ENCODE measurements at places on chromosomes 12 and 14.

- no peak for DNase-seq
Measured at GRCh38 chr12:119302451-119303080, 32.0 kb upstream of the CCDC60 start.

GRCh38 chr12:122067966-122068365 is 10.6 kb upstream of the MLXIP start:
- DNase-seq: no peak

GRCh38 chr14:89899917-89900663 is 54.4 kb downstream of the EFCAB11 start:
- no peak for DNase-seq

DNA sequence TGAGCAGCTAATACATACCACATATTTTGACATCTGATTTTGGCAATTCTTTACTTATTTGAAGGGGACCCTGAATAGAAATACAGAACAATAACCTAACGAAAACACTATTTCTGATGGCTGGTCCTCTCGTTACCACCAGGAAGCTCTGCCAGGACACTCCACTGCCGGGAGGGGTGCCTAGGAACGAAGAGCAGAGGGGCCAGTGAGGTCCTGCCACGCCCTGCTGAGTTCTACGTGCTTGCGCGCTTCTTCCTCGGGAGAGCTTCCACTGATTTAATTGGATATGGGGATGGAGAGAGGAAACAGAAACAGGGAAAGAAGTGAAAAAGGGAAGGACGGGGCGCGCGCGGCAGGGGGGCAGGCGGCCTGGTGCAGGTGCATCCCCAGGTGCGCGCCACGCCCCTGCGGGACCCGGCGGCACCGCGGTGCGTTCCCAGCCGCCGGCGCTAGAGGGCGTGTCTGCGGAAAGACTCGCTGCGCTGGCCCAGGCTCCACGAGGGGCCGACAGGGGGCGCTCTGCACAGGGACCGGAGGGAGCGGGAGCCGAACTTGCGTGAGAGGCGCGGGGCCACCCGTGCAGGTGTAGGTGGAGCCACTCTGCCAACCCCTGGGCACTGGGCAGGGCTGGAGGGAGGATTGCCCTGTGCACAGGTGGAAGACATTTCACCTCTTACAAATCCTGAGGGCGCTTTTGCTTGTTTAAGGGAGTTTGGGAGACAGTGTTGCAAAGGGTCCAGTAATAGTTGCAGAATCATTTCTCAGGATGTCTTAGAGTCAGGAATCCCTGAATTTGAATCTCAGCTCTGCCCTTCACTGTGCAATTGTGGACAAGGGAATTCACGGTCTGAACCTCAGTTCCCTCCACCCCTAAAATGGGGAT is 986.3 kb upstream of the TMEM132C start:
- peak; percentile 36 for DNase-seq

- DNase-seq: no peak
Measured at GRCh38 chr12:40168001-40168400, 56.8 kb upstream of the LRRK2 start.

- DNase-seq: no peak
Measured at GRCh38 chr14:69398818-69399210, 322 bp downstream of the SLC39A9 start.
